ENCODE measurements at places on chromosomes 13 and 19.

- no peak for DNase-seq
Measured at GRCh38 chr19:40862333-40862732, 12.1 kb upstream of the CYP2A6 start.

GRCh38 chr13:77171451-77171850 is 144.5 kb upstream of the FBXL3 start:
- no peak for DNase-seq

DNA sequence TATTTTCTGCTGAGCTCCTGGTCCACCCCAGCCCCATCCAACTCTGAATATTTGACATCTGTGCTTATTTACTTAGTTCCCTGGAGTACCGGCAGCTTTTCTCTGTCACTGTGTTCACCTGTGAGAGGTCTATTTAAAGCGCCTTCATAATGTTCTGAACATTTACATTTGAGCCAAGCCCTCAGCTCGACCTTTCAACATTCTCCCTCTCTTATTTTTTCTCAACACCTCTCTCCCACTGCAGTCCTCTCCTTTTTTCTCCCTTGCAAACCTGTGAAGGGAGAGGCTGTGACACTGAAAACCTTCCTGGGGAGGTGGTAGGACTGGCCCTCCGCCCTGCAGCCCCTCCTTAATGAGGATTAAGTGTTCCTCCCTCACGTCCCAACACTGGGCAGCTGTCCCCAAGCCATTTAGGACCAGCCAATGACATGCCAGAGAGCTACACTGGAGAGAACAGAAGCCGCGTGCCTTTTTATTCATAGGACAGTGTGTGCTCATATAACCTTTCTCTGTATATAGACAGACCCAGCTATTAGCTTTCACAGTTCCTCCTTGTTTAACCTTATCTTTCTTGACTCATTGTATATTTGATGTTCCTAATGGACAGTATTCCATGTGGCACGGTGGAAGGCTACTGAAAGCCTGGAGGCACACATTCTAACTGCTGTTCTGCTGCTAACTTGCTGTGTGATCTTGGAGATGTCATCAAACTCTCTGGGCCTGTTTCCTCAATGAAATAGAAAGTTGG is 134.8 kb downstream of the NUFIP1 start:
- no peak for DNase-seq

GRCh38 chr19:58460039-58460438 is 6.8 kb upstream of the ZNF324 start:
- DNase-seq = no peak

DNA sequence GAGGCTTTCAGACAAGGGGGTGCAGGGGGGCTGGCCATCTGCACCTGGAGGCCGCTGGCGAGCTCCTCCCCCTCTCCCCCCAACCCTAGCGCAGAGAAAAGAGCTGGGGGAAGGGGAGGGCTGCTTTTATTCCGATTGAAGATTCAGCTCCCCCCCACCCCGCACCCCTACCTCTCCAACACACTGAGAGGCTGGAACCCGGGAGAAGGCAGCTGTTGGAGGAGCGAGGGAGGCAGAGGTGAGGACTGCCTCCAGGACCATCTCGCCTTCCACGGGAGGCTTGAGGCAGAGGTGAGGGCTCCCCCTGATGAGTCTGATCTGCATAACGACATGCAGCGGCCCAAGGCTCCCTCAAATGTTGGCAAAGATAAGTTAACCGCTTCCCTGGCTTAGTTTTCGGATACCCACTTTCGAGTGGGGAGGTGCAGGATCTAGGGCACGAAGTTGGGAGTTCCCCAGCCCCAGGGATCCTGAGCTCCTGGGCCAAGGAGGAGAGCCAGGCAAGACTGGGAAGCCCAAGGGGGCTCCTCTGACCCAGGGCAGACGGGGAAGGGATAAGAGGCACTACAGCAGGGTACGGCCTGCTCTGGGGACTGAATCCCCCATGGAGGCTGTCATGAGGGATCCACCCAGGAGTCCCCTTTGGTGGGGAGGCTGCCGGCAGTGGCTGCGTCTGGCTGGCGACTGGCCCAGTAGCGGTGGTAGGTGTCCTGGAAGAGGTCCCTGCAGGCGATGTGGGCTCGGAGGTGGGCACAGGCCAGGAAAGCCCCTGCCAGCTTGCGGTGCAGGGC is 1.2 kb upstream of the NUMBL start:
- DNase-seq = no peak

DNA sequence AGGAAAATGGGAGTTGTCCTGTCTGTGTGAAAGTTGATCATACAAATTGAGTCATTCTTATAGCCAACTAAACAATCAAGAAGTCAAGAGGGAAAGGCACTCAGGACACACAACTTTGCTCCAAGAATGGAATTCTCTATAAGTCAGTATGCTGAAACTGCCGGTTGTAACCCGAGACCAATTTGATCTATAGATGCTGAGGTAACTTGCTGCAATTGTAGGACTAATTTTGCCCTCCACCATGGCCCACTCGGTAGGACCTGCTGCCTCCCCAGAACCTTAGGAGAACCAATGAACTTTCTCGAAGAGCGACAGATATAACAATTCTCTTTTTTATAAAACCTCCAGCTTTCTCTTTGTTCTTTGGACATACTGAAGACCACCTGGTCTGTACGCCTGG is 157.0 kb downstream of the RNF17 start:
- no peak for DNase-seq

- DNase-seq = no peak
Measured at GRCh38 chr13:20053891-20054290, 95.4 kb downstream of the ZMYM2 start.

GRCh38 chr13:97327506-97328221 is 105.5 kb downstream of the MBNL2 start:
- DNase-seq = no peak

GRCh38 chr19:10611907-10612306 is 13.4 kb upstream of the SLC44A2 start:
- DNase-seq = no peak

- peak; percentile 9 for DNase-seq
Measured at GRCh38 chr19:13033244-13033643, 38.0 kb downstream of the NFIX start.

DNA sequence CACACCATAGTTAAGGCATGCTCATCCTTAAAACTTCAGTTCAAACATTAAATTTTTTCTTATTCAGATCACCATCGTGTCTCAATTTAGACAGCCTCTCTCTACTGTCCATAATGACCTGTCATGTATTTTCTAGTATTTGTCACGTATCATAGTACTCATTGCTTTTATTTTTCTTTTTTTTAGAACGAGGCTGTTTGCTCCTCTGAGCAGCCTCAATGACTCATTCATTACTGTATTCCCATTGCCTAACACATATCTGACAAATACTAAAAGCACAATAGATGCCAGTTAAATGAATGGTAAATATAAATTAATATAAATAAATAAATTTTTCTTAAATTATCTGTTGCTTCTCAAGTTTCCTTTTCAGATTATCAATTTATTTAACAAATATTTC is 245.5 kb downstream of the TUBA3C start:
- no peak for DNase-seq

- no peak for DNase-seq
Measured at GRCh38 chr13:51477149-51477548, 24.3 kb upstream of the INTS6 start.

DNA sequence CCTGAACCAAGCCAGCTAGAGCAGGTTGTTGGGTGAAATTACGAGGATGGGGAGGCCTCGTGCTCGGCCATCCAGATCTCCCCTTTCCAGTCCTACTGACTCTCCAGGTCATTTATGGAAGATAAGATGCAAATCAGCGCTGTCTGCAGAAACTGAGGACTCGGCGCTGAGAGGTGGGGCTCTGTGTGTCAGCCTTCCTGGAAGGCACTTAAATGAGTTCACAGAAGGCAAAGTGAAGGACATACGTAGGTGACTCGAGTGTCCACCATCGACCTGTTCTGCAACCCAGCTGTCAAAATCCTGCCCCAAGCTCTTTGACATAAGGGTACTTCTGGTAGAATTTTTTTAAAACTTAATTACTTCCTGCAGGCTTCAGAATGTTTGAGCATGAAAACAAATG is 86.4 kb downstream of the RAB20 start:
- DNase-seq = no peak

DNA sequence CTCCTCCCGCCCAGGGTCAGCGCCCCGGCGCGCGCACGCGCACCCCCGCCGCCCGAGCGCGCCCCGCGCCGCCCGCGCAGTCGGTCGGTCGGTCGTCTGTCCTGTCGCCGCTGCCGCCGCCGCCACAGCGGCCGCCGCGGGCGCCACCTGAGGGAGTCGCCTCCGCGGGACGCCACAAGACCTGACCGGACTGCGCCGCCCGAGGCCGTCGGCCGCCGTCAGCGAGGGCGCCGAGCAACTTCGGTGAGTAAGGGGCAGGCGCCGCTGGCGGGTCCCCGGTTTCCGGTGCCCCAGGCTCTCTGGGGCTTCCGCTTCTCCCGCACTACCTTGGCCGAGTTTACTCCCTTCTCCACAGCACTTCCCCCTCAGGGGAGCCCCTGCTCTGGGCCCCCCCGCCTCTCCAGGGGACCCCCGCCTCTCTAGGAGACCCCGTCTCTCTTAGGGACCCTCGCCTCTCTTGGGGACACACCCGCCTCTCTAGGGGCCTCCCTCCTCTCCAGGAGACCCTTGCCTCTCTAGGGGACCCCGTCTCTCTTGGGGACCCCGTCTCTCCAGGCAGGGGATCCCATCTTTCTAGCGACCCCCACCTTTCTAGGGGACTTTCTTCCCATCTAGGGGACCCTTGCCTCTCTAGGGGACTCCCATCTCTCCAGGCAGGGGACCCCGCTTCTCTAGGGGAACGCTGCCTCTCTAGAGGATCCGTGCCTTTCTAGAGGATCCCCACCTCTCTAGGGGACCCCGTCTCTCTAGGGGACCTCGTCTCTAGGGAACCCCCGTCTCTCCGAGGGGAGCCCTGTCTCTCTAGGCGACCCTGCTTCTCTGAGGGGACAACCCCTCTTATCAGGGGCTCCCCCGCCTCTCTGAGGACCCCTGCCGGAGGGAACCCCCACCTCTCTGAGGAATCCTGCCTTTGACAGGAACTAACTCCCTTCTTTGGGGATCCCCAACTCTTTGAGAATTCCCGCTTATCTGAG is 19.3 kb upstream of the GATAD2A start:
- DNase-seq = no peak

DNA sequence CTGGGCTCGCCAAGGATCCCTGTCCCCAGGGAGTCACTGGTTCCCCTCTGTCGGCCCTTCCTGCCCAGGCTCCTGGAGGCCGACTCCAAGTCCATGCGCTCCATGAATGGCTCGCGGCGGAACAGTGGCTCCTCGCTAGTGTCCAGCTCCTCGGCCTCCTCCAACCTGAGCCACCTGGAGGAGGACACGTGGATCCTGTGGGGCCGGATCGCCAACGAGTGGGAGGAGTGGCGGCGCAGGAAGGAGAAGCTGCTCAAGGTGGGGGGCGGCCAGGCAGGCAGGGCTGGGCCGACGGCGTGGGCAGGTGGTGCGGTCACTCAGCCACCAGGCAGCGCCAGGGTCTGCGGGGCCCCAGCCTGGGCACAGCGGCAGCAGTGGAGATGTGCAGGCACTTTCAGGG is 17.6 kb downstream of the EVI5L start:
- DNase-seq = no peak

- no peak for DNase-seq
Measured at GRCh38 chr19:50362656-50363424, 2.6 kb downstream of the NAPSA start.

- no peak for DNase-seq
Measured at GRCh38 chr19:38870612-38871011, 7.5 kb downstream of the RINL start.

GRCh38 chr13:34943436-34944273 is 1.6 kb downstream of the NBEA start:
- no peak for DNase-seq

GRCh38 chr13:110162866-110163658 is 143.9 kb downstream of the COL4A1 start:
- DNase-seq = no peak

DNA sequence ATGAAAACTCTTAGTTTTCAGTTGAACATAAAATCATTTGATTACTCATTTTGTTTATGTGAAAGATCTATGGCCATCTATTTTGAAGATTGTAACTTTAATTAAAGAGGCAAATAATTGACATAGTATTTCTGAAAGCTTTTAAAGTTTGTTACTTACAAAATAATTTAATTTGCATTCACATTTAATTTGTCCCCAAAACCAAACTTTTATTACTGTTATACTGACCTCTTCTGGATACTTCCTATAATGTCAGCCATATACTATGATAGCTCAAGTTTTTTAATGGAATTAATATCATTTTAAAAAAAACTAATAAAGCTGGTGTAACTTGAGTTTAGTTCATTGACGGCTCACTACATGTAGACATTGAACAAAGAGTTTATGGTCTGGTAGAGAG is 4.9 kb upstream of the SGCG start:
- no peak for DNase-seq

DNA sequence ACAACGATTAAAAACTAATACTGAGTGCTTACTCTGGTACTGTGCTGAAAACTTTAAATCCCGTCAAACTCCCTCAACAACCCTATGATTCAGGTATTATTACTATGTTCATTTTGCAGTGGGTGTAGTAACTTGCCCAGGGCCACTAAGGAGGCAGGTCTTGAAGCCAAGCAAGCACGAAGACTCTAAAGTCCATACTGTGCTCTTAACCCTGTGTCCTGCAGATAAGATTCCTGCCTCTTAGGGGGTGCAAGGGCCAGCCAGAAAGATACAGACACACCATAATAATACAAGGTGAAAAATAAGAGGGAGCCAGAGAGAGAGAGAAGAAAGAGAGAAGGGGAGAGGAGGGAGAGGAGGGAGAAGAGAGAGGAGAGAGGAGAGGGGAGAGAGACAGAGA is 95.5 kb downstream of the CDADC1 start:
- no peak for DNase-seq

DNA sequence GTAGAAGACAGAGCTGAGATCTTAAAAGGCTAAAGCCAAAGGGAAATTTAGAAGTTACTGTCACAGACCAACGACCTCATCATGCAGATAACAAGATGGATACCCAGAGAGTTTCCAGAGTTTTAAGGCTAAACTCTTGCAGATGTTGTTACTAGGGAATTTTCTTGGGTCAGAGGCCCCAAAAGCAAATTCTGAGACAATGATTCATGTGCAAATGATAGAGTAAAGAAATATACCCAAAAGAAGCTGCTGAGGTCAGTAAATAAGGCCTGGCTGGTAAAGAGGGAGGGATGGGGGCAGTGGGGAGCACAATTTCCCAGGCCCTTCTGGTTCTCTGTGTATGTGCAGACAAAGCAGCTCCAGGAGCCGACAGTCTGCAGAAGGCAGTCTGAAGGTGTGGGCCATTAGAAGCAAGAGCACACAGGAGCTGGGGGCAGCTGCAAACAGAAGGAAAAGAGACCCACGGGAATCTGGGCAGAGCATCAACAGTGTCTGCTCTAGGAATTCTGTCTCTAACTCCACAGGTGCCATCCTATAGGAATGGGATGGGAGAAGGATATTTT is 330.8 kb downstream of the TBC1D4 start:
- no peak for DNase-seq

- DNase-seq = no peak
Measured at GRCh38 chr13:51759240-51759639, 44.7 kb downstream of the DHRS12 start.

- no peak for DNase-seq
Measured at GRCh38 chr13:39363382-39363772, 239.6 kb downstream of the LHFPL6 start.
